Activated T-cell treated with anti-CD3 and anti-CD28 coated beads for 24 hours (primary cell): ENCODE measurements at places on chromosomes 2 and 18.

GRCh38 chr2:74448771-74449170 is 6.1 kb upstream of the INO80B start:
- no peak for DNase-seq

DNA sequence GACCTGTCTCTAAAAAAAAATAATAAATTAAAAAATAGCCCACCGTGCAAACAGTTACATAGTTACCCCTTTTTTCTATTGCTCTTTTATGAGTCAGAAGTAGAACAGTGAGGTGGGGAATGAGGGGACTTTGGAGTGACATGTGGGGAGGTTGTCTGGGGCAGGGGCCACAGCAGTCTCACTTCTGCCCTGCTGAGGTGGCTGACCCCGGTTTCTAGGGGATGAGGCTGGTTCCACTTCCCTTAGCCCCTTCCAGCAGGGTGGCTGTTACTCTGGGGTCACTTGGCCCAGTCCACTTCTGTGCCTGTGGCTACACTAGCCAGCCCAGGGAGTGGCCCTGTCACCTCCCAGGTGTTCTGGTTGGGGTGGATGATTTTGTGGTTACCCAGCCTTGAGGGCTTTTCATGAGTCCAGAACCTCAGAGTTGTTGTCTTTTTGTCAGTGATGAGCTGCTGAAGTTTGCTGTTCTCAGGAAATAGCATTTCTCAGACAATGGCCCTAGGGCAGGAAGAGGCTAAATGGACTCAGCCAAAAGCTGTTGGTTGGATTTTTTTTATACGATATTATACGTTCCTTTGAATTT is 28.0 kb upstream of the SCLY start:
- DNase-seq, result no peak

DNA sequence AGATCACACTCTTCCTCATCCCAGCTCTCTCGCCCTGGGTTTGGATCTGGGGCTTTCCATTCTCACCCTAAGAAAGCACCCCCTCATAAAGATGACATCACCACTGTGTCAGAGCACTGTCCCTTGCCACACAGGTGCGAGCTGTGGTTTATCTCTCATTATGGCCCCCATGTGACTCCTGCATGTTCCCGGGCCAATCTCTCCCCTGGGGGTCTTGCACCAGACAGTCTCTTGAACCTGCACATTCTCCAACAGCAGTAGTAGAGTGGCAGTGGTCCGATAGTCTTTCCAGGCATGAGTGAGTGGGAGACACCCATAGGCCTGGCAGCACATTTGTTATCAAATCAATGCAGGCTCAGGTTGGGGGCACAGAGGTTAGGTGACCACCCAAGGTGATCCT is 130.5 kb downstream of the HRH4 start:
- no peak for DNase-seq

DNA sequence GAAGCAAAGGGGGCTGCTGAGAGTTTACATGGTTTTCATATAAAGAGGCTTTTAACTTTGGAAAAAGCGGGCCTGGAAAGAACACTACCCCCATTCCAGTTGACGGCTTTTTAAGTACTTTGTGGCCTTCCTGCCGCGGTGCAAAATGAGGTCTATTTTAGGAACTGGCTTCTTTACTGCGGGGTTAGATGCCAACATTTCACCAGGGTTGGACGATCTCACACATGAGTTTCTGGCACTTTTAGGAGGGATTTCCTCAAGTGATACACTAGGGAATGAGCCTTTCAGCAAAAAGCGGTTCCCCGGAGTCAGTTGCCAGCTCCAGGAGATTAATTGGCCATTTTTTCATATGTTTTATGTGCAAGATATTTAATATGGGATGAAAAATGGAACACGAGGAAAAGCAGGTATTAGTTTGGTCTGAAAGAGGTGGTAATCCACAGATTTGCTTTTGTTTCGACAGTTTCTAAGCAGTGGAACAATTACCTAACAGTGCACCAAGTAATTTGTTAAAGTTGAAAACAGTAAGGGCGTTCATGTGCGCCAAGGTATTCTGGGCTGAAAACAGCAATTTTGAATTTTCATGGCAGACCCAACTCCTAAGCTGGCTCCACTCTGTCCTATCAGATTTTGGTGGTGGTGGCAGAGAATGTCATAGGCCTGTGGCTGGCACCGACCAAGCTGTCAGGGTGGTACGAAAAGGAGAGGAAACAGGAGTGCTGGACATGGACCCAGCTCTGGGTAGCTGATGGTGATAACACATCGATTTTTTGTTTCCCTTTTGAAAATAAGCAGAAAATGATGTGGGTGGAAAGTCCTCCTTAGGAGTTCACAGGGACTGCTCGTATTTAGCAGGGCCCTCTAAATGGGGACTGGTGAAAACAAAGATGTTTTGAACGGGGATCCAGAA is 55.6 kb upstream of the FZD5 start:
- DNase-seq, result no peak

DNA sequence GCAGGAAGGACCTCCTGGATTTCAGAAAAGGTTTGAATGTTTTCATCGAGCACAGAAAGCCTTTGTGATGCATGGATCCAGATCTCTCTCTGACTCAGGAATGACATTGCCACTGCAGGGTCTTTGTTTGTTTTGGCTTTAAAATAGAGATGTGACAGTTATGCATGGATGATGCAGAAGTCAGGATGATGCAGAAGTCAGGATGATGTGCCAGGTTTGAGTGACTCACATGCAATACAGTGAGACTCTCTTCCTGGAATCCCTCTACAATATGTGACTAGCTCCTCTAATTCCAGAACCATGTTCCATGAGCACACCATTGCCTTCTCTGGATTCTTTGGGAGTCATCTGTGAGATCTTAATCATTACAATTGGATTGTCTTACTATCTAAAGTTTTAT is 177.9 kb upstream of the RAB6C start:
- no peak for DNase-seq

GRCh38 chr2:149219856-149220255 is 110.5 kb upstream of the LYPD6 start:
- DNase-seq, result no peak

- peak; percentile 20 for DNase-seq
These were observed 5.1 kb downstream of the FIGLA start for GRCh38 chr2:70785137-70785911.

DNA sequence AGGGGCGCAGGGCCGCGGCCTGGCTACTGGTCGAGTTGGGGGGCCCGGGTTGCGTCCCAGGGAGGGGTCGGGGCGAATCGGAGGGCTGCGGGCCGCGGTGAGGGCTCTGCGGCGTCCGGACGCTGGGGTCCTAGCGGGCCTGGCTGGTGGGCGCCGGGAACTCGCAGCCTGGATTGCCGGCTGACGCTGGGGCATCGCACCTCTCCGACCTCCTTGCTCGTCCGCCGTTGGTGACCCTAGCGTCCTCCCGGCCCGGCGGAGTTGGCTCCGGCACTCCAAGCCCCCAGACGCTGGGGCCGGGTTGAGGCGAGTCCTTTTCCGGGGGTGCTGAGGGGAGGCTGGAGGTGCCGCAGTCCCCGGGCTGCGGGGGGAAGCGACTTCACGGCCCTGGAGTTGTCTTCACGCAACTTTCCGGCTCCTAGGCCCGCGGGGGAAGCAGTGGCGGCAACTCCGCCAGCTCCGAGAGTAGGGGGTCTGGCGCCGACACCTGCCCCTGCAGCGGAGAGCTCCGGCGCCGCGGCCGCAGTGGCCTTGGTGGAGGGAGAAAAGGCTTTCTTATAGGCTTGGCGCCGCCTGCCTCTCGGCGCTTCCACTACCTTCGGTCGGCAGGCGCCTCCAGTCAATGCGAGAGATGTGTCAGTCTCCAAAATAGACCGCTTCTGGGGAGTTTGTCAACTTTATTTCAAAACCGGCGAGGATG is 70.3 kb downstream of the HAUS1 start:
- peak; percentile 32 for DNase-seq

DNA sequence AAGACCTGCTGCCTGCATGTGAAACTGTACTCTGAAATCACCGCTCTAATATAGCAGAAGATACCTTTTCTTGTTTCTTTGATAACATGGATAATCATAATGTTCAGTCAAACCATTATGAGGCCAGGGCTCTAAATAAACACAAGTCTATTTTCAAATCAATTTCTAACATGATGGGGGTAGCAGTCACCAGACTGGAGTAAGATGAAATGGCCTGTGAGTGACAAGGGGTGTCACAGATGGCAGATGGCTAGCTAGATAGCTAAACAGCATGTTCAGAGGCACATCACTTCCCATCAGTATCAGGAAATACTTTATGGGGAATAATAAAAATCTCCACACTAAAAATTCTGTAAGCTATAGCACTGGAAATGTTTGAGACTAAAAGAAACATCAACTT is 14.0 kb downstream of the MBD2 start:
- no peak for DNase-seq

GRCh38 chr2:130869441-130870160 is 32.9 kb downstream of the ARHGEF4 start:
- DNase-seq, result no peak

- no peak for DNase-seq
These were observed 130.5 kb upstream of the REG3G start for GRCh38 chr2:78895022-78895421.

DNA sequence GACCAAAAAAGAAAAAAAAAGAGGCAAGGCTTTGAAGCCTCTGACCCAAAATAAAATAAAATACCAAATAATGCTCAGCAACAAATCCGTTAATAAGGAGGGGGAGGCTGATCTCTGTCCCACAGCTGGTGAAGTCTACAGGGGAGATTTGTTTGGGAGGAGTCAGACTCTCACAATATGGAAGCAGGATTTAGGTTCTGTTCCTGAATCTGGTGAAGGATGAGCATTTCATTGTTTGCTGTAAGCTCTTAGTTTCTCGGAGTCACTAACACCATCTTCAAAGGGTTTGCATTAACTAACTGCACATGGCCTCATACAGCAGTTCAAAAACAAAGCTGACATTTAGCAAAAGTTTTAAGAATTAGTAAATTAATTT is 339.4 kb upstream of the TNP1 start:
- no peak for DNase-seq

DNA sequence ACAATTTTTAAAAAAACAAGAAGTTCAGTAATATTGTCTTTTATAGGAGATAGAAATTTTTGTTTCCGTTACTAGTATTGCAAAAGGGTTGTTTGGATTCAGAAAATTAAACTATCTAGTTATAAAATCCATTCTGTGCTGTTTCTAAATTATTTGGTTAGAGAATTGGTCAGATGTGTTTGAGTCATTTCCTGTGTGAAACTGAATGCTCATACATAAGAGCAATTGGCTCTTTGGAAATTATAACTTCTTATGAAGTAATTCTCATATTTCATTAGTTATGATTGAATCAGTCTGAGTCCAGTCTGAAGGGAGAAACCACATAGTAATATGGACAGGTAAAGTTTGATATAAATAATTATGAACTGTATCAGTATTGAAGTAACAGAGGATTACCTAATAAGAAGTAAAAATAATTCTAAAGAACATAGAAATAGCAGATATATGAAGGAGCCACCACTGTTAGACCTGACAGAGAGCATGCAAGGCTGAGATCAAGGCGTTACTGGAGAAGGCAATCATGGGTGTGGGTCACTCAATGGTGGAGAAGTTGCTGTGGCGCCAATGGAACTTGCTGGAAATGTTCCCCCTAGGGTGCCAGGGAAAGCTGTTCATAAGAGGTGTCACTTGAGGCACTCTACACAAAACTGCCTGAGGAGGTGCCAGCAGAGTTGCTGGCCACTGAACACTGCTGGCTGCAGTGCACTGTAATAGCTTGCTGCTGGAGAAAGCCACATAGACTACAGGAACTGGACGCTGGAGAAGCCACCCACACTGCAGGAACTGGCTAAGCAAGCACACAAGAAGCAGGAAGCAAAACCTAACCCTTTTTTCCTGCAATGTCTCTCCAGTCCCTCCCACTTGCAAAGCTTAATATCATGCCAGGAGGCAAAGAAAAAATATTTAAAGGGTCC is 18.0 kb upstream of the FAP start:
- no peak for DNase-seq

GRCh38 chr2:166784296-166784946 is 103.9 kb upstream of the XIRP2 start:
- DNase-seq, result no peak

- DNase-seq, result no peak
These were observed 93.0 kb upstream of the GLI2 start for GRCh38 chr2:120642646-120643045.

DNA sequence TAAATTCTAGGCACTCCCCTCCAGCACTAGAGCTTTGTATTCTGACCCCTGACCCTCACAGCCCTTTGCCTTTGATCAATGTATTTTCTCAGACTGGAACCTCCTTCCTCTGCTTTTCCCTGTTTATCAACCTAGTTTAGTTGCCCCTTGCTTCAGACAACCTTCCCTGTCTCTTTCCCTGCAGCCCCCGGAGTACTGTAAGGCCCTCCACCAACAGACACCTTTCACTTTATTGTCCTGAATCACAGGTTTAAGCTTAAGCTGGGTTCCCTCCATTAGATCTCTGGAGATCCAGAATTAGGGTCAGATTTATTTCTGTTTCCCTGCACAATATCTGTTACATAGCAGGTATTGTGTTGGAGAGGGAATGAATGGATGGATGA is 140.2 kb downstream of the DDX1 start:
- DNase-seq, result no peak

- DNase-seq, result no peak
These were observed 666 bp upstream of the STAT1 start for GRCh38 chr2:191014653-191015020.

DNA sequence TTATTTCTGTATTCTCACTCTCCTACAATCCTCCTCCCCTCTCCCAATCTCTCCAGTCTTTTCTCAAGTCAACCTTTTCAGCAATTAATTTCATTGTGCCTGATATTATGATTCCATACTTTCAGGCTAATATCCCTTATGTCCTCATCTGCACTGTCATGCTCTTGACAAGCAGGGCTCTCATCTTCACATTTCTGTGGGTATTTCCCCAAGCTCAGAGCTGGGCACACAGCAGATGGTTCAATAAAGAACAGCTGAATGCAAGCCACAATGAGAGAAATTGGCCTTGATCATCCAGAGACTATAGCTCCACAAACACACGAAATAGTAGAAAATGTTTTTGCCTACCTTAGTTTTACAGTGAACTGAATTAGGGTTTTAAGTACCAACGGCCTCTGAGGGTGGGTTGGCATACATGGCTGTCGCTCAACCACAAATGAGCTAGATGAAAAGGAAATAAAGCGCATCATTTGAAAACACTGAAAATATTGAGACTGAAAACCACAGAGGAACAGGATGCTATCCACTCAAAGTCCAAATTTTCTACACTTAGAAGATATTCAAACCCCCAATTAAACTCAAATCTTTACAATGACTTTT is 47.5 kb upstream of the STAT1 start:
- no peak for DNase-seq

DNA sequence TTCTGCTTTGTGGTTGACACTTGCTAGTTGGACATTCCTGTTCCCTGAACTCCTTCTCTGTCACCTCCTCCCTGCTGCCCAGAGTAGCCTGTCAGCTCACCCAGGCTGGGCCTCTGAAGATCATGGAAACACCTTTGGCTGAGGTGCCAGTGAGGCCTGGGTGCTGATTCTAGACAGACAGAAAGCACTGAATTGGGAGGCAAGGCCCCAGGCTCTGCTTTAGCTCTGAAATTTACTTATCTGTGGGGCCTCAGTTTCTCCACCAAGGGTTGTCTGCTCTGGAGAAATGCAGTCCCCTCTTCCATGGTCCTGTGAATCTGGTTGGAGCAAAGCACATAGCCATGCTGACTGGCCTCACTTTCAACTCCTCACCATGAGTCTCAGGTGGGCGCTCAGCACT is 104.6 kb upstream of the SIX3 start:
- no peak for DNase-seq

GRCh38 chr2:81445176-81445575 is 1140.6 kb upstream of the LRRTM1 start:
- no peak for DNase-seq

- DNase-seq, result no peak
These were observed 39.0 kb downstream of the CDCA7 start for GRCh38 chr2:173393636-173394035.
